ENCODE measurements at places on chromosomes 5 and 9. TPM values are rescaled to one million over a fixed set of nuclear protein-coding genes. Genes with fewer than 3 reads are reported as not detected.
A peak's percentile ranks its signal among the peaks of the same experiment; 100 is the strongest.

GRCh38 chr5:173333925-173334661 is 5.9 kb upstream of the STC2 start:
- DNase-seq = no peak
- H3K27ac ChIP-seq = no peak overlapping the region
- H3K4me1 ChIP-seq = no peaks in the 10 kb centered on the region
- no peaks in the 10 kb centered on the region for H3K36me3 ChIP-seq
- H3K27me3 ChIP-seq = peaks cover 8% of the 10 kb centered on the region
- H3K4me3 ChIP-seq = no peak overlapping the region

DNA sequence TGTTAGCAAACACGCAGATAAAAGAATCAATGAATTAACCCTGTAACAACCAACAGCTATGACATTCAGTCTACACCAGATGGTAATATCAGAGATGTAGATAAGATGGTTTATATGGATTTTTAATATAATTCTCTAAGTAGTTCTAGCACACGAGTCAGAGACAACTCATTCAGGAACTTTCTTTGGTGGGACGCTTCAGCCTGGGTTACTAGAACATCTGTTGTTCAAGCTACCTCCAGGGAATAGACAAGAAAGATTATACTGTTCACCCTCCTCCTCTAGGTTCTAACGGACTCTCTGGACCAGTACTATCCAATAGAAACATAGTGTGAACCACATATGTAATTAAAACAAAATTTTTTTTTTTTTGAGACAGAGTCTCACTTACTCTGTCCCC is 73.8 kb downstream of the RAPGEF1 start:
- H3K36me3 ChIP-seq = no peaks in the 10 kb centered on the region
- peaks cover 16% of the 10 kb centered on the region for H3K4me1 ChIP-seq
- no peak for DNase-seq
- no peak overlapping the region for H3K27ac ChIP-seq

GRCh38 chr5:119878712-119879111 is 249.4 kb downstream of the FAM170A start:
- DNase-seq = no peak
- H3K36me3 ChIP-seq = no peaks in the 10 kb centered on the region

GRCh38 chr9:132283863-132284262 is 70.9 kb downstream of the SETX start:
- peaks cover 89% of the 10 kb centered on the region for H3K36me3 ChIP-seq
- H3K27ac ChIP-seq = no peak overlapping the region
- DNase-seq = no peak
- no peaks in the 10 kb centered on the region for H3K4me1 ChIP-seq
- H3K4me3 ChIP-seq = no peak overlapping the region

GRCh38 chr9:121852651-121853616 is 201.5 kb downstream of the DAB2IP start:
- no peaks in the 10 kb centered on the region for H3K36me3 ChIP-seq
- no peaks in the 10 kb centered on the region for H3K4me1 ChIP-seq
- no peak for DNase-seq
- no peak overlapping the region for H3K4me3 ChIP-seq
- H3K27ac ChIP-seq = no peak overlapping the region

GRCh38 chr5:89900346-89900745 is 509.2 kb downstream of the CETN3 start:
- no peak overlapping the region for H3K27ac ChIP-seq
- no peak overlapping the region for H3K4me3 ChIP-seq
- no peaks in the 10 kb centered on the region for H3K36me3 ChIP-seq
- no peak for DNase-seq

GRCh38 chr5:463301-463700 is 20.3 kb downstream of the EXOC3 start:
- H3K27me3 ChIP-seq = no peaks in the 10 kb centered on the region
- H3K27ac ChIP-seq = no peak overlapping the region
- no peaks in the 10 kb centered on the region for H3K4me1 ChIP-seq
- DNase-seq = no peak
- no peak overlapping the region for H3K4me3 ChIP-seq

GRCh38 chr5:157820593-157821252 is 38.2 kb downstream of the CLINT1 start:
- no peaks in the 10 kb centered on the region for H3K27me3 ChIP-seq
- DNase-seq = peak; percentile 16
- H3K4me3 ChIP-seq = no peak overlapping the region
- H3K36me3 ChIP-seq = peaks cover 21% of the 10 kb centered on the region
- no peaks in the 10 kb centered on the region for H3K4me1 ChIP-seq

DNA sequence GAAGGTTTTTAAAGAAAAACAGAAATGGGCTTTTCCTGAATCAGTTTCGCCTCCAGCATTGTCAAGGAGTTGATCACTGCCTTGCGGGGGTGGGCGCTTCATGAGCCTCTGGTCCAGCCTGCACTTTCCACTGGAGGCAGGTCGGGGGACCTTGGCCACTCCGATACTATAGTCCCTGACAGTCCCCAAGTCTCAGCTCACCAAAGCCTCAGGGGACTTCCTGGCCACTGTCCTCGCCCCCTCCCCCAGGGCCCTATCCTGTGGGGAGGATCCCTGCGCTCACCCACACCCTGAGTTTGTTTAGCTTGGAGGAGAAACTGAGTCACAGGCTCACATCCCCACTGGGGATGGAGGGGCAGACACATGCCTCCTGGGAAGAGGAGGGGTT is 1.4 kb downstream of the SLC6A19 start:
- no peak overlapping the region for H3K4me3 ChIP-seq
- no peak for DNase-seq
- no peaks in the 10 kb centered on the region for H3K27me3 ChIP-seq

DNA sequence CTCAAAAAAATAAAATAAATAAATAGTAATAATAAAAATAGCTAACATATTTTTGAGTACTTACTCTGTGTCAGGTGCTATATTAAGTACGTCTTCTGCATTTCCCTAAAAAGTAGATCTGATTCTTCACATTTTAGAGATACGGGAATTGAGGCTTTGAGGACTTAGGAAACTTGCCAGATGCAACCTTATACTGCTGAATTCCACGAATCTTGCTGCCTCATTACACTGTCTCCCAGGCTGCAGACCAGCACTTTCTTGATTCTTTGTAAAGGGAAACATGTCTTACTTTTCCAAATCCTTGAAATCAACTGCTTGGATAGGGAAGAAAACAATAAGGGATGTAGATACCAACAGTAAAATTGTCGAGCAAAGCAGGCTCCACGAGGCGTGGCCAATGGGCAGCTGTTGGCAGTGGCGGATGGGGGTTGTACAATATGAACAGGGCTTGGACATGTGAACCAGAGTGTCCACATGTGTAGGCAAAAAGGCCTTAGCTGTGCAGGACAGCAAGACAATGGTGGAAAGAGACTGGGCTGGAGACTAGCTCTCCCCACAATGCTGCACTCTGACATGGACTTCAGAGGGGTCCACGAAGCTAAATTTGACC is 124.3 kb upstream of the RAI14 start:
- H3K4me3 ChIP-seq = no peak overlapping the region
- no peak for DNase-seq
- peaks cover 10% of the 10 kb centered on the region for H3K4me1 ChIP-seq
- H3K27ac ChIP-seq = no peak overlapping the region
- H3K27me3 ChIP-seq = no peaks in the 10 kb centered on the region
- H3K36me3 ChIP-seq = no peaks in the 10 kb centered on the region

GRCh38 chr5:122310889-122311288 is 1.1 kb upstream of the SNCAIP start:
- peaks cover 19% of the 10 kb centered on the region for H3K27me3 ChIP-seq
- H3K4me3 ChIP-seq = no peak overlapping the region
- H3K4me1 ChIP-seq = no peaks in the 10 kb centered on the region
- H3K27ac ChIP-seq = no peak overlapping the region

PCDHA9 gene
- polyA plus RNA-seq = not detected

Data from K562 (cell line).